RPMI8226 (cell line): ENCODE measurements at places on chromosomes 4 and X.

DNA sequence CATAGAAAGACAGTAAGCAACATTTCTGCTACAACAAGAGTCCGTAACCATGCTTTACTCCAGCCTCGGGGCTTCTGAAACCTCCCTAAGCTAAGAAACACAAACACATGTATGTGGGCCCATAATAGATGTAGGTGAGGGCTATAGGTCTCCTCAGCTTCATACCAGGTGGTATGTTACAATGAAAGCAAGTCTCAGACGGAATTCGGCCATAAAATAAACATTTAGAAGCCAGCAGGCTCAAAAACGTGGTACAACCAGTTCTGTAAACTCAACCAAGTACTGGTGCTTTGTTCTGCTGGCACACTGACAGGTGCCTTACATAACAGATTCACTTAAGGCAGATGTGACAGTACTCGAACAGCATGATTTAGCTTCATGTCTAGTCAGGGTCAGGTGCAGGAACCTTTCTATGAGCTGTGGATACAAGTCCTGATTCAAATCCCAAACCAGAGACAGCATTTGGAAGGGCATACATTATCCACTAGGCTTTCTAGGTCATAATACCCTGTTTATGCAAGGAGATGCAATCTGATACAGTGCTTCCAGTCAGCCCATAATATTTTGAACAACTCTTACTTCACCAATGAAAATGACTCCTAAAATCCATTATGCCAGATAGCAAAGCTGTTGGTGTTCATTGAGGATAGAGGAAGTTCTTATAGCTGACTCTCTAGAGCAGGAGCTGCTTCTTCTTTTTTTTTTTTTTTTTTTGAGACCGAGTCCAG lies 113.8 kb upstream of the ENPP6 start:
- peak; percentile 71 for DNase-seq

GRCh38 chrX:26192204-26192603 lies at the start of gene MAGEB6:
MAGEB6 (plus strand) TSS chrX:26192440; CDS start chrX:26193847, 1,407 bp downstream.
- peak; percentile 23 for DNase-seq

DNA sequence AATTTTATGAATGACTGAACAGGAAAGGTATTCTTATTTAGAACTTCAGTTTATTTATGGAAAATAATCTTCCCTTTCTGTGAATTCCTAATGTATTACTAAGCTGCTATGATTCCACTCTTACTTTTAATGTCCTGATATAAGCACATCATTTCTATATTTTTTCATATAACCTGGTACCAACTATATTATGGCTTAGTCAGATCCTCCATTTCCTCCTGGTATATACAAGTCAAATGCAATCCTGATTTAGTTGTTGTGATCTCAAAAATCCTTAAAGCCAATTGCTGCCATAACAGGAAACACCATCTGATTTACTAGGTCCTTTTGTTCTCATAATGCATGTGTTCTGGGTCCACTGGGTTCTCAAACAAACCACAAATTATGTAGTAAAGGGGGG lies 26.8 kb downstream of the TRMT2B start:
- no peak for DNase-seq

- DNase-seq = no peak
These were observed 114.1 kb upstream of the NWD2 start for GRCh38 chr4:37130465-37130864.

DNA sequence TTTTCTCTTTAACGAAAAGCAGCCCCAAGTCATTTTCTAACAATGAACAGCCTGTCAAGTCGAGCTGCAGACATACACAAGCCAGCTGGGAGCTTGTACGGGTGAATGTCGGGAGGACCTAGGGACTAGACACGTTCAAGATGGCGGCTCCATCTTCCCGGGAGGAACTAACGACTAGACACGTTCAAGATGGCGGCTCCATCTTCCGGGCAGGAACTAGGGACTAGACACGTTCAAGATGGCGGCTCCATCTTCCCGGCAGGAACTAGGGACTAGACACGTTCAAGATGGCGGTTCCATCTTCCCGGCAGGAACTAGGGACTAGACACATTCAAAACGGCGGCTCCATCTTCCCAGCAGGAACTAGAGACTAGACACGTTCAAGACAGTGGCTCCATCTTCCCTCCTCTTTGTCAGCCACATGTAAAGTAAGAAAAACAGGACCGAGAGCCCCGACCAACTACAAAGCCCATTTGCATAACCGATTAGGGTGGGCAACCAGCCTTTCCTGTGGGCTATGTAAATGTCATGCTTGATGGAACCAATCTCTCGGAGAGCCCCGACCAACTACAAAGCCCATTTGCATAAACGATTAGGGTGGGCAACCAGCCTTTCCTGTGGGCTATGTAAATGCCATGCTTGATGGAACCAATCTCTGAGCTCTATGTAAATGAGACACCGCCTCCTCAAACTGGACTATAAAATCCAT lies 175.5 kb downstream of the DHRSX start:
- DNase-seq = no peak

- DNase-seq = no peak
These were observed 665 bp downstream of the TRPC5OS start for GRCh38 chrX:111876646-111877045.
